ENCODE measurements at places on chromosomes 4 and X.

- DNase-seq: no peak
These were observed 23.8 kb downstream of the PPP2R2C start for GRCh38 chr4:6448476-6449170.

- no peak for DNase-seq
These were observed 93.9 kb downstream of the PSAPL1 start for GRCh38 chr4:7340553-7341433.

GRCh38 chr4:176340871-176341685, 21.3 kb downstream of the SPCS3 start:
- DNase-seq: no peak

DNA sequence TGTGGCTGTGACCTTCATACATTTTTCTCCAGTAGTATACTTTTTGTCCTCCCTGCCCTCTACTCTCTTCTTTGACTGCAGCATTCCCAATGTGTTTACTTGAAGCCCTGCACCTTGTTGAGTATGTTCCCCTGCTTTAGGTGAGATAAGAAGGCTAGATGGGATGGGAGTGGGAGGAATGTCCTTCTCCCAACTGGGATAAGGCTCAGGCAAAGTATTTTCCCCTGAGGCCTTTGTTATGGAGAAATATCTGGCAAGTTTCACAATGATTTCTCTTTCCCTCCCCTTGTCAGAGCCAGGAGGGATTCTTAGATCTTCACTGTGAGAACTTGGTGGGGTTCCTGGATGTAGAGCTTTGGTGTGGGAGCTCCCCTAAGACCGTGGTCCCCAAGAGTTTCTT, 131.8 kb downstream of the CLCN5 start:
- no peak for DNase-seq

GRCh38 chr4:98794565-98795205, 134.2 kb downstream of the EIF4E start:
- DNase-seq: peak; percentile 49

GRCh38 chr4:66034671-66035070, 364.4 kb upstream of the EPHA5 start:
- no peak for DNase-seq

DNA sequence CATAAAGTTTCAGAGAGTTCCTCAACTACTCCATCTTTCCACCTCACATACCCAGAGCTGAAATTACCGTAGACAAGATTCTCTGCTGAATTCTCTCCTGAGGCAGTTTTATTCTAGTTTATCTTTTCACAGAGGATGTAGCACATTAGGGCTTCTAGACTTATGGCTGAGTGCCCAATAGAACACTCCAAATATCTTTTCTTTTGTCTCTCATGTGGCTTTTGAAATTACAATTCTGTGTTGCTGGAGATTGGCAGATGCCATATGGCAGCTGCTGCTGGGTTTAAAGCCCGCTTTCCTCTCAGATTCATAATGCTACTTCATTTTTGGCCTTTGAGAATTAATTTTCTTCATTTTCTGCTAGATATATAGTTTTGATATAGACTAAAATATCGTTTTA, 107.6 kb upstream of the BANK1 start:
- no peak for DNase-seq

DNA sequence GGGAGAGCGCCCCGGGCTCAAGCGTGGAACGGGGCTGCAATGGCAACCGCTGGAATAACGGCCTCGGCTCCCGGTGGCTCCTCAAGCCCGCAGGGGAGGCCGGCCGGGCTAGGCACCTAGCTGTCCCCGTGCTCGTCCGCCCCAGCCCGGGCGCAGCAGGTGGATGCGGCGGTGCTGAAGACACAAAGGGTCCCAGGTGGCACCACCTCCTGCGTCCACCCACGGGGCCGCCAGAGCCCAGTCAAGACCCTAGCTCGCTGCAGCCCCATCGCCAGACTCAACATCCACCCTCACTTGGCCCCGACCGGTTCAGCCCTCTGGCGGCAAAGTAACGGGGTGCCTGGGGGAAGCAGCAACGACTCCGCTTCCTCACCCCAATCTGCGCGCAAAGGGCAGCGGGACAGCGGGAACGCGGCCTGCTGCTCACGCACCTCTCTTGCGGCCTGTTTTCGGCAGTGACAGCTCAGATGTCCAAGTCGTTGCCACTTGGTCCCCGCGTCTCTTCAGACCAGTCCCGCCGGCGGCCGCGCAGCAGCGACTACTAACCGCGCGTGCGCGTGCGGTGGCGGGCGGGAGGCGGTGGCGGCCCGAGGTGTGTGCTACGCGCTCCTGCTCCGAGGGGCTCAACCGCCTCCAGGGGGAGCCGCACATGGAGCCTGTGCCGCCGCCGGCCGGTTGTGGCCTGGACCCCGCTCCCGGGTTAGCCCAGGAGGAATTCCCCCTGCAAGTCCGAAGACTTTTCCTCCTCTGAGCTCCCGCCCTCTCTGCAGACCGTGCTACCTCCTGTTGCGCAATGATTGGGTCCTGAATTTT, at the start of gene CLGN:
TSS of gene CLGN (minus strand) at position 543 of the 813 bp plus-strand sequence. CDS start 14,570 bp downstream, outside the sequence.
- DNase-seq: no peak

DNA sequence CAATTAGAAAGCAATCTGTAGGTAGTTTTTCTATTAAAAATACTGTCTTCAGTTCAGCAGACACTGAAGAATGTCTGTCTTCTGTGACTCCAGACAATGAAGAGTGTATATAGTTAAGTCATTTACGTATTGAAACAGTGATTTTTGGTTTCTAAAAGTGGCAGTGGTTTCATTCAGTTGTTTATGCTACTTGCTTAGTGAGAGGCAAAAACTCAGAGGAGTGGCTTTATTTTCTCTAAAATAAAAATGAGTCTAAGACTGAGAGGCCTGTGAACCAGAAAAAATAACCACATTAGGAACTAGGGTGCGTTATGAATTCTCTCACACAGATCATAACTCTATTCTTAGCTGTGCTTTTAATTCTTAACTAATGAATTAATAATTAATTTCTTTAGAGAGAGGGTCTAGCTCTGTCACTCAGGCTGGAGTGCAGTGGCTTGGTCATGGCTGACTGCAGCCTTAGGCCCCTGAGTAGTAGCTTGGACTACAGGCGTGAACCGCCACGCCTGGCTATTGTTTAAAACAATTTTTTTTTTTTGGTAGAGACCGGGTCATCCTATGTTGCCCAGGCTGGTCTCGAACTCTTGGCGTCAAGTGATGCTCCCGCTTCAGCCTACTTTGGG, 31.4 kb downstream of the FREM3 start:
- no peak for DNase-seq

DNA sequence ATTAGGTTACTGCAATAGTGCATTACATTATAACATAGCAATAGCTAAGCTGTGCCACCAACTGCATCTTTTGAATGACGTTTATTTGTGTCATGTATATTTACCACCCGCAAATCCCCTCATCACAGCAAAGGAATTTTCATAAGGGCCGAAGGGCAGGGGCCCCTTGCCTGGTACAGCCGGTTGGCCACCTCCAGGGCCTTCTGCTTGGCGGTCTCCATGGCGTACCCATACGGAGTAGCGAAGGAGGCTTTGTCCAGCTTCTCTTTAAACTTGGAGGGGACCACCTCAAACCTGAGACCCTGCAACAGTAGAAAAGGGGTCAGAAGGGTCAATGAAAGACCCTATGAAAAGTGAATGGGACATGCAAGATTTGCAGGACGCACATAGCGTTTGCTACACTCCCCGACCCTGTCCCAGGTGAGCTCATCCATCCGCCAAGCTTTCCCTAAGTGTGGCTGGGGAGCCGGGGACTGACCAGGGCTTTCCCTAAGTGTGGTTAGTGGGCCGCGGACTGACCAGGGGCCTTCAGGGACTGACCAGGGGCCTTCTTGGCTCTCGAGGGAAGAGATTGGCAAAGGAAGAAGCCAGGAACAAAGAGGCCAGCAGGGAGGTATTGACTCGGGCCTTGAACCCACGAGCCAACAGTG, 10.6 kb downstream of the ASMTL start:
- no peak for DNase-seq

GRCh38 chrX:13028871-13029636, 15.4 kb downstream of the FAM9C start:
- DNase-seq: no peak

GRCh38 chr4:18075823-18076433, 54.4 kb upstream of the LCORL start:
- DNase-seq: peak; percentile 7

DNA sequence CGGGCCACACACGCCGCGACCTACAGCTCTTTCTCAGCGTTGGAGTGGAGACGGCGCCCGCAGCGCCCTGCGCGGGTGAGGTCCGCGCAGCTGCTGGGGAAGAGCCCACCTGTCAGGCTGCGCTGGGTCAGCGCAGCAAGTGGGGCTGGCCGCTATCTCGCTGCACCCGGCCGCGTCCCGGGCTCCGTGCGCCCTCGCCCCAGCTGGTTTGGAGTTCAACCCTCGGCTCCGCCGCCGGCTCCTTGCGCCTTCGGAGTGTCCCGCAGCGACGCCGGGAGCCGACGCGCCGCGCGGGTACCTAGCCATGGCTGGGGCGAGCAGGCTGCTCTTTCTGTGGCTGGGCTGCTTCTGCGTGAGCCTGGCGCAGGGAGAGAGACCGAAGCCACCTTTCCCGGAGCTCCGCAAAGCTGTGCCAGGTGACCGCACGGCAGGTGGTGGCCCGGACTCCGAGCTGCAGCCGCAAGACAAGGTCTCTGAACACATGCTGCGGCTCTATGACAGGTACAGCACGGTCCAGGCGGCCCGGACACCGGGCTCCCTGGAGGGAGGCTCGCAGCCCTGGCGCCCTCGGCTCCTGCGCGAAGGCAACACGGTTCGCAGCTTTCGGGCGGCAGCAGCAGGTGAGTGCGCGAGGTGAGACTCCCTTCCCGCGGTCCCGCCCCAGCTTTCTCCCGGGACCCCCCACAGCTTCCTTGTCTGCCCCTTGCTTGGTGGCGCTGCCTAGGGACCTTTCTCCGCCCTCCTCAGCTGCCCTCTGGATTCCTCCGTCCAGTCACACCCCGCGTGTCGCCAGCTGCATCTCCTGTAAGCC, 678 bp downstream of the BMP3 start:
- DNase-seq: no peak

- DNase-seq: no peak
These were observed 70.8 kb downstream of the RGS12 start for GRCh38 chr4:3363411-3364141.

DNA sequence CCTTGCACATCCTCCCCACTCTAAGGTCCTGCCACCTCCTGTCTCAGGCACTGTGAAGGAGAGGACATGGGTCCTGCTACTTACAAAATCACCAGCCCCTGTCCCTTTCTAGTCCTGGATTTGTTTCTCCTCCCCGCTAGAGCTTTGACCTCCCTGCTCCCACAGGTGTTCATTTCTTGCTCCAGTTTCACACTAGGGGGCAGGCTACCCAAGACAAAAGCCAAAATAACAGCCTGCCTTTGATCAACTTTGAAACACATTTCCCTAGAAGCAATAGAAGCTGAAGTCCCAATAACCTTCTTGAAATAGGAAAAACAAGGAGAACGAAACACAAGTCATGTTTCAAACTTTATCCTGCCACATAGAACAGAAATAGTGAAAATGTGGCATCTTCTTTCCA, 164.4 kb downstream of the QDPR start:
- DNase-seq: no peak

GRCh38 chr4:169366821-169367220, 96.1 kb upstream of the SH3RF1 start:
- DNase-seq: no peak

GRCh38 chr4:82017680-82018079, 356.1 kb downstream of the HNRNPD start:
- DNase-seq: no peak

DNA sequence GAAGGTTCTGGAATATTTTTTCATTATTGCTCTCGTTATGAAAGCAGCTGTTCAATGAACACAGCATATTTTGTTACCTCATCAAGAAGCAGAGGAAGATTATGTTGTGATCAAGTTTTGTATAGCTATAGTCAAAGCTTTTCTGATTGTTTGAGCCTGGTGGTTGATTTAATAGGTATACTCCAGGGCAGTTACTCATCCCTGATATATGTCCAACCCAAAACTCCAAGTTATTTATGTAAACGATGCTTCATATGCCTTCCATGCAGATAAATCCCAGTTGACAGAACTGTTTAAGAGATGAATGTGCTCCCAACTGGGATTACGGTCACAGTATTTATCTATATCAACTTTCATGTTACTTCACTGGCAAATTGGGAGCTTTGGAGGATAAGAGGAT, 19.1 kb downstream of the NAA11 start:
- no peak for DNase-seq

GRCh38 chr4:11252149-11252548, 176.5 kb downstream of the HS3ST1 start:
- DNase-seq: no peak

DNA sequence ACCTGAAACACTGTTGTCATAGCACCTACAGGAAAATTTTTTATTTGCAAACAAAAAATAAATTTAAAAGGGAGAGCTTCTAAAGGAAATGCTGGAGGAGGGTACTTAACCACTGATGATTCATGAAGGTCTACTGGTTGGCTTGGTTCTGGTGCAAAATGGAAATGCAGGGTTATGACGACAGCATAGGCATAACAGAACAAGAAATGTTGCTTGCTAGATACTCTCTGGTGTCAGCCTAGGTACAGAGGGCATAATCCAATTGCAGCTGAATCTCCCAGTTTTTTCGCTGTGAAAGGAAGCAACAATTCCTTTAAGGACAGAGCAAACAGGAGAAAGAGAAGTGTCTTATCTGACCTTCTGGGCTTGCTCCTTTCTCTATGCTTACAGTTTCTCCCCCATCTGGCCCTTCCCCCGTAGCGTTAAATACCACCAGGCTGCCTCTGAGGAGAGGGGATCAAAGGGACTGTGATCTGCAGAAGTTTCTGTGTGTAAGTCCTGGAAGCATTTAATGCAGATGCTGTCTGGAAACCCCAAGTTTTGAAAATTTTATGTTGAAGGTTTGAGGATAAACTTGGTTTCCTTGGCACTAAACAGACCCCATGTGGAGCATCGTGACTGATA, 23.7 kb upstream of the CASK start:
- no peak for DNase-seq

DNA sequence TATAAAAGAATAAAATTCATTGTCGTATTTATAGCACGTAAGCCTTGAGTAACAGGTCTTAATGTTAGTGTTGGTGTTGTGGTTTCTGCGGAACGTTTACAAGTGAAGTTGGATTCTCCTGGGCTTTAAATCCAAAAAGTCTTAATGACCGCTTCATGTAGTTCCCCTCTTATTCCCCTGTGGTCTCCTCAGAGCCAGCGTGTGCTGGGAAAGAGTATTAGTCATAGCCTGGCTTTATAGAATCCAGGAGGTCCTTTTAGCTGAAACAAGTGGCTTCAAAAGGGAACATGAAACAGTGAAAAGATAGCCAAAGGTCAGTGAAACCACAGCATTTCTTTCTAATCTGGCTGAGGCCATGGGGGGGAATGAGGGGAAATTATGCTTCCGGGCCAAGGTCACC, 79.1 kb downstream of the CLCN4 start:
- DNase-seq: no peak

DNA sequence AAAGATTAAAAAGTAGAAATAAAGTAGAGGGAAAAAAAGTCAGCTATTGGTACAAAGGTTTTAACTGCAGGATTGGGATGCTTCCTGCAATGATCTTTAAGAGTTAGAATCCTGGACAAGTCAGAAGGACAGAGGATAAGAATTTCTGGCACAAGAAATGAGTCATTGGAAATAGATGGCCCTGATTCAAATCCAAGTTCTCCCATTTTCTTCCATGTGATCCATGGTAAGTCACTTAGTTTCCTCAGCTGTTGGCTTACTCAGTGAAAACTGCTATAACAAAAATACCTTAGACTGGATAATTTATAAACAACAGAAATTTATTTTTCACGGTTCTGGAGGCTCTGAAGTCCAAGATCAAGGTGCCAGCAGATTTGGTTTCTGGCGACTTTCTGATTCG, 13.3 kb upstream of the TBC1D19 start:
- no peak for DNase-seq
